ENCODE measurements at places on chromosomes 7 and 10.

- DNase-seq: no peak
Observed at GRCh38 chr7:149865437-149865836, 8.3 kb upstream of the ATP6V0E2 start.

DNA sequence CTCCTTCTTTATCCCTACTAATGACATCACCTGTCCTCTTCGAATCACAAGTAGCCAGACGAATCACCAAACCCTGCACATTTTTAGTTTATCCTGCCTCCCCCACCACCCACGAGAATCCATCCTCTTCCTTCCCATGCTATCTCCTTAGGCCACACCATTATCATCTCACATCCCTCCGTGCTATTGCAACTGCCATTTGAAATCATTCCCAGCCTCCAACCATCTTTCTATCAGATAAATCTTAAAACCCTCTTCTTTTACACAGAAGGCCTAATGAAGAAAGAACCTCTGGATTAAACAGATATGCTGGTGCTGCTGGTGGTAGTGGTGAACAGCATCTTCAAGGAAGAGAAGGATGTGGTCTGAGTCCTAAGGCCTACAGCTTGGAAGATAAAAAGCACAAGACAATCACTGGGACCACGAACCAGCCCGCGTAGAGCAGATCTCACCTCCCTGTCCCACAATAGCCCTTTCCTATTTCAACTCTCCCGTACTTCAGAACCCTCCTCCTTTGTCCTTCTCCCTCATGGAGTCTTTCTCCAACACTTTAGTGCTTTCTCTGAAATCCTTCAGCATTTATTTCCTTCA is 403.1 kb downstream of the SFMBT2 start:
- DNase-seq: no peak

DNA sequence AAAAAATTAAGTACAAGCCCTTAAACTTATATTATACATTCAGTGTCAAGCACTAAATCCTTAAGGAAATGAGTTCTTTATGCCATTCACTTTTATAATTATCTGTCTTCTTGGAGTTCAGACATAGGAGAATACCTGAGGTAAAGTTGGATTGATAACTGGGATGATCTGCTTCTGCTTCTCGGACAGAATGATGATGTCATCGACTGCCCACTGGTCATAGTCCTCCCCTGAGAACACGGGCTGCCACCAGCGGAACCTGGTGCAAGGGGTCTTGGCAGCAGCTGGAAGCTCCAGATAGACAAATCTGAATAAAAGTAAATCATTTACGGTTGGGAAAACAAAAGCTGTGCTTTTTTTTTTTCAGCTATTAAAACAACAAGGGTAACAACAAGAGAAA is 148.2 kb upstream of the SLC26A5 start:
- no peak for DNase-seq

GRCh38 chr10:49252313-49253034 is 46.5 kb upstream of the C10orf71 start:
- DNase-seq: no peak

GRCh38 chr7:88431882-88432281 is 125.2 kb upstream of the STEAP4 start:
- DNase-seq: no peak

GRCh38 chr10:19570120-19570519 is 246.1 kb upstream of the PLXDC2 start:
- no peak for DNase-seq

DNA sequence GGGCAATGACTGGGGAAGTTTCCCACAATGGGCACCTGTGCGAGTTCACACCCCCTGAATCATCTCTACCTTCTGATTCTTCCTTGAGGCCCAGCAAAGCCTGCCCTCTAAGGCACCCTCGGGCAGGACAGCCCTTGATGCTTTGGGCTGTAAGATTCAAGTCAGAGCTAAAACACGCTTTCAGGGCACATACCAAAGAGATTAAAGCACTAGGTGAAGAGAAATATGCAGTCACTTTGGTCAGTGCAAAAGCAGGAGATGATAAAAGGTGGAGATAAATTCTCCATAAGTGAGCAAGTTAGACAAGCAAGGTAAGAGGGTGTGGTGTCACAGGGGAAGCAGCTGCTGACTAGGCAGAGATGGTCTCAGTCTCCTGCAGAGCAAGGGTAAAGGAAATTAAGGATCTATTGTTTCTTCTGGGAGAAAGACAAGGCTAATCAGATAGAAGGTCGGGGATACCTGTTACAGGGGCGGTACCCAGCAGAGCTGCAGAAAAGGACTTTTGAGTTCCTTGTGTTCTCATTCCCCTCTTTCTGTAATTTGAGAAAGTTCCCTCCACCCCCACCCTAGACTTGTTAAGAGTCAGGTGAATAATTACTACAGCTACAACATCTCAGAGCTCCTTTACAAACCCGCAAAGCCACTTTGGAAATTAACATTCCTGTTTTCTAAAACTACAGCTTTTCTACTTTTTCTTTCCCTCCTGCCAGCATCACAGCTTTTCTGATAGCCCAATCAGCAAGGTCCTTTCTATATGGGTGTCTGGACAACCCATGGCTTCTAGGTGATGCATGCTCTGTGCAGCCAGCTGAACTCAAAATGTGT is 26.4 kb downstream of the PDLIM1 start:
- DNase-seq: no peak

GRCh38 chr7:120997882-120998474 is 9.5 kb downstream of the CPED1 start:
- DNase-seq: no peak

DNA sequence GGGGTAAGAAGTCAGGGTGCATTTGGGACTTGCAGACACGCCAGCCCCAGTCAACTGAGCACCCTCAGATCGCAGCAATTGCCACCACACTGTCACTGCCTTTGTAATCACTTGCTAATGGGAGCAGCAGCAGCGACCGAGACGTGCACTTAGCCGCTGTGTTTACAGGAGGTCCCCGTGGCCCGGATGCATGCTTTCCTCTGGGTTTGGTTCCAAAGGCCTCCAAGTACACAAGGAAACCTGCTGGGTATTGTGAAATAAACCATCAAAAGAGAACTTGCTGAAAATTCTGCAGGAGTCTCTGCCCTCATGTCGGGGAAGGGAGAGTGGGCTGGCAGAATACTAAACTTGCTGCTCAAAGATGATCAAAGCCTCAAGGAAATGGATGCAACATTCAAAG is 341.7 kb downstream of the DNAJB6 start:
- DNase-seq: no peak

DNA sequence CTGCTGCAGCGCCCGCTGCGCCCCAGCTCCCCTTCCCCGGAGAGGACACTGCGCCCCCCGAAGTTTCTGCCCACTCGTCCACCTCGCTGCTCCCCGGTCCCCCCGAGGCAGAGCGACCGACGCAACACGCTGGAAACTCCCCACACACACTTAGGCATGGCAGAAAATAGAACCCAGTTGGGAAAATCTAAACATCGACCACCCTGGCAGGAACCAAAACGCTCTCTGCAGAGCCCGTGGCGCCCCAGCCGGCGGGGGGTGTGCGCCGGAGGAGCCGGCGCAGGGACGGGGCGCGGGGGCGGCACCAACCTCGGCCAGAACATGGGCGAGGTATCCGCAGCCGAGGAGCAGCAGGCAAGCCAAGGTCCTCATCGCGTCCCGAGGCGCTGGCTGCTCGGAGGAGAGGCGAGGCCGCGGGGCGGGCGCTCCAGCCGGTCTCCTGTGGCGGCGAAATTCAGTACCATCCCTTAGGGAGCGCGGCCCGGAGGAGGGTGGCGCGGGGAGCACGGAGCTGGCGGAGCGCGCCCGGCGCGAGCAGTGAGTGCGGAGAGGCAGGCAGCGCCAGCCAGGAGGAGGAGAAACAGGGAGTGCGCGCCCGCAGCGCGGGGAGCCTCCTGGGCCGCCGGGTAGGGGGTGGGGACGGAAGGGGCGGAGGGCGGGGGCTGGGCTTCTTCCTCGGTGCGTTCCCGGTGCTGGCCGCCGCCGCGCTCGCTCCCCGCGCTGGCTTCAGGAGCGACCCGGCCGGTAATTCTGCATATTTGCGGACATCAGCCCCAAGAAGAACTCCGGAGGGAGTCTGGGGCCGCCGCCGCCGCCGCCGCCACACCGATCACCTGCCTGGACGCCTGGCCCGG is 789 bp downstream of the PDGFA start:
- no peak for DNase-seq

DNA sequence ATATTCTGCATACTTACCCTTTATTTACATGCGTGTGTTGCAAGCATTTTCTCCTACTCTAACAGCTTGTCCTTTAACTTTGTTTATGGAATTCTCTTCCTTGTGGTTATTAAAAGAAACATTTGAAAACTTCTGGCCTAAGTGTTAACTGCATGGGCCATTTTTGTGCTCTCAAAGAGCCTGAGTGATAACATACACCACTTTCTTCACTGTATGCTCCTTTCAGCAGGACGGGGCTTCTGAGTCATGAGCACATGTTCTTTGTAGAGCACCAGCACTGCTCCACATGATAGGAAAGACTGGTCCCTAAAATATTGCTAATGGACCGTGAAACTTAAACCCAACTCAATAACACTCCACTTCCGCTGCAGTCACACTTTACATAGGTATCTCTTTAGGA is 1093.6 kb upstream of the GHITM start:
- DNase-seq: no peak

DNA sequence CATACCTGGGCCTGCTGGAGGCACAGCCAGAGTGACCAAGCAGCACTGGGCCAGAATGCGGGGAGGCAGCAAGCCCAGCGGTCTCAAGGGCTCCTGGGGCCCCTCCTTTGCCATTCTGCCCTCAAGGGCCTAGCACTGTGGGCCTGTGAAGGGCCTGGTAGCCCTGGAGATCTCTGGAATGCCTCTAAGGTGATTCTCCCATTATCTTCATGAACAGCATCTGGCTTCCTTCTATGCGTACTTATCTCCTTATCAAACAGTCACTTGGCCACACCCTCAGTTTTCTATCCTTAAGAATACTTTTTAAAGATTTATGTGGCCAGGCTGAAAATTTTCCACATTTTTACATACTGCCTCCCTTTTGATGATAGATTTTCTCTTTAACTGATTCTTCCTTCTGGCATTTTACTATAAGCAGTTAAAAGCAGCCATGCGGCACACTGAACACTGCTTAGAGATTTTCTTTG is 67.5 kb upstream of the CCNY start:
- no peak for DNase-seq

- no peak for DNase-seq
Observed at GRCh38 chr7:28078036-28078901, 102.3 kb downstream of the JAZF1 start.

- DNase-seq: no peak
Observed at GRCh38 chr7:74430961-74431466, 22.7 kb upstream of the GTF2IRD1 start.

- DNase-seq: no peak
Observed at GRCh38 chr7:132446260-132446659, 130.0 kb downstream of the PLXNA4 start.

DNA sequence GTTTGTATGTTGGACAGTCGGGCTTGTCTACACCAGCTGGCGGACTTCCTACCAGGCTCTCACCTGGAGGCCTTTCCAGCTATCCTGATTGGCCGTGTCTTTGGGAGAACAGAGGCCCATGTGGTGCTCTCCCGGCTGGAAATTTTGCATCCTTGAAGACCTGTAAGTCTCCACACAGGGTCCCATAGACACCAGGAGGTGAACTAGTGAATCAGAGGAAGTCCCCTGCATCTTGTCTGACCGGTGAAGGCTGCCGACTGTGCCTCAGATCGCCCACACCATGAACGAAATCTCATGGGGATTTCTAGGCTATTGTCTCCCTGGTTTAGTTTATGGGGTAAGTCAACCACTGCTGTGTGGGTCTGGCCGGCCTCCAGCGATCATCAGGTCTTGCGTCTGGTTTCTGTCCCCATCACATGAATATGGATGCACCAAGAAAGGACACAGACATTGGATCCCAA is 108.4 kb upstream of the LYZL2 start:
- DNase-seq: no peak

DNA sequence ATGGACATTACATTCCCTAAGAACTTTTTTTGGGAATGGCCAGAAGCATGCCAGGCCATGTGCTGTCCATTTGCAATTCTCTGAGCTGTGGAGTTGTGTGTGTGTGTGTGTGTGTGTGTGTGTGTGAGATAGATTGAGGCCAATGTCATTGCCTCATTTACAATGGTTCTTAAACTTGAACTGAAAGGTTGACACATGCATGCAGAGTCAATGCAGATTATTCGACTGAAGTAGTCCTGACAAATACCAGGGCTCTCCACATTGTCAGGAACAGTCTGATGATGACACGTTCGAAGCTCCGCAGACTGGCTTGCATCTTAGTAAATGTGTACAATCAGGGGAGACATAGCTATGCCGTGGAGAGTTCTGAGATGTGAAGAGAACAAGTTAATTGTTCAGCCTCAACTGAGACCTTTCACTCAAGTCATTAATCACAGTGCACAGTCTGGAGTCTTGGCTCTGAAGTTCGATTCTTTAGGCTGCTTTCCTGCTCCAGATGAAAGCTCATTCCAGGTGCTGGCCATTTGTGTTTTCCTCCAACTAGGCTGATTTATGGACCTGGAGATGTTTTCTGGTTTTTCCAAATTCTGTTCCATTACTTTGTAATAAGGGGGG is 921.9 kb downstream of the LRMDA start:
- no peak for DNase-seq

DNA sequence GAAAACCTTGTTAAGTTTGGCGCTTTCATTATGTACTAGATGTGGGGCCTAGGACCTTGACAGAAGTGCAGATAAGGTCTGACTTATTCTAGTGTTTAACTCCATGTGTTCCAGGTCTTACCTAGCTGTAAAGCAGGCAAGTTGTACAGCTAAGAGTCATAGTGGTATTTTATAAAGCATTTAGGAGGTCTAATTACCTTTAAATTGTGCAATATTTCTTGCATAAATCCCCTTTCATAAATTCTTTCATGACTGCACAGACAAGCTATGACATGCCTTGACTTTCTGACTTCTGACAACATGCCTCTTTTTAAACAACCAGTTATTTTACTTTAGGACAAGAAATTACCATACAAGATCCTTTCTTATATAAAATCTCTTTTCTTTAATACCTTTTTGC is 151.6 kb upstream of the VSTM2A start:
- no peak for DNase-seq

All from NCI-H1417 treated with DMSO at 0.1 percent for 48 hours (cell line).